ENCODE measurements at places on chromosomes 16 and 17. TPM values are rescaled to one million over a fixed set of nuclear protein-coding genes. Genes with fewer than 3 reads are reported as not detected.

The SETD1A gene
- 5.3 TPM for total RNA-seq

DNA sequence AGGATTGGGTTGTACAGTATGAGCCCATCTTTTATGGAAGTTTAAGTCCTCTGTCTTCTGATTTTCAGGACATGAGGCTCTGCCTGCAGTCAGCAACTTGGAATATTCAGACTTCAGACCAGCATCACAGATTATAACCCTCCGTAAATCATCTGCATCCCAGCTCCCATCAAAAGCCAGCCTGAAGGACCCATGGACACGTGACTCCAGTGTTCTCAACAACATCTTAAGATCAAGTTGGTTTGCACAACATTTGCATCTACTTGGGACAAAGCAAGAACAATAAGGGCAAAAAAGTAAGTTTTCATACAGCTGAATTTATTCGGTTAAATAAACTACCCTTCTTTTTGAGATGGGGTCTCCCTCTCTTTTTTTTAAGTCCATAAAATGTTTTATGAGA, 12.7 kb downstream of the TMC5 start:
- no peaks in the 10 kb centered on the region for H3K36me3 ChIP-seq
- no peak for DNase-seq
- peak overlapping the region; percentile 85 for H3K27ac ChIP-seq
- peaks cover 52% of the 10 kb centered on the region for H3K4me1 ChIP-seq

DNA sequence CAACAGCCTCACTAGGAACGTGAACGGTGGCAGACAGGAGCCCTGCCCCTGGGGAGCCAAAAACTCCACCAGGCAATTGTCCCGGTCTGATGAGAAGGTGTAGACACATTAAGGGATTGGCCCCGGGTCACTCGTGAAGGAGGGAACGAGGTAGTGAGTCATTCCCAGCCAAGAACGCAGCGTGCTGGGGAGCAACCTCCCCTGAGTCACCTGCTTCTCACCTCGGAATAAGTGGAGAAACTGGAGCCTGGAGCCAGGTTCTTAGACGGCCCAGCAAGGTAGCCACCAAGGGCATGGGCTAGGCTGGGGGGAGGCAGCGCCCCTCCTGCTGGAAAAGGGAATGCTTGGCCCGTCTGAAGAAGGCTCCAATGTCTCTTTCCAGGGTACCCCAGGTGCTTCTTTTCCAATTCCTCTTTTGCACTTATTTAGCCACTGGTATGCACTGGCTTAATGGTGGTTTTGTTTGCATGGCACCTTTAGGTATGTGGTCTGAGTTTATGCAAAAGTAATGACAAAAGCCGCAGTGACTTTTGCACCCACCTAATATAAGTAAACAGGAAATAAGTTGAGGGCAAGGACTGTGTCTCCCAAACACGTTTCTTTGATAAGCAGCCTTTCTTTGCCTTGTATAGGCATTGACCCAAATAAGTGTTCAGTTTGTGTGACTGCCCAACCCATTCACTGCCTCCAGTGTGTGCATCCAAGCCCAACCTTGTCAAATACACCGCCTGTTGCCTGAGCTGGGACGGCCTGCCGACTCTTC, 1.8 kb upstream of the HELZ start:
- H3K27me3 ChIP-seq, result no peaks in the 10 kb centered on the region
- DNase-seq, result peak; percentile 76
- no peak overlapping the region for H3K4me3 ChIP-seq
- peak overlapping the region; percentile 92 for H3K27ac ChIP-seq

GRCh38 chr16:85279825-85280545, 167.7 kb upstream of the CIBAR2 start:
- peak; percentile 32 for DNase-seq
- H3K4me1 ChIP-seq, result no peaks in the 10 kb centered on the region
- no peak overlapping the region for H3K4me3 ChIP-seq

The ABCC3 gene
- 655 TPM for total RNA-seq

Measured in transverse colon (tissue), 4 donors.